HCEC 1CT (cell line): ENCODE measurements at places on chromosomes 5 and 9.

DNA sequence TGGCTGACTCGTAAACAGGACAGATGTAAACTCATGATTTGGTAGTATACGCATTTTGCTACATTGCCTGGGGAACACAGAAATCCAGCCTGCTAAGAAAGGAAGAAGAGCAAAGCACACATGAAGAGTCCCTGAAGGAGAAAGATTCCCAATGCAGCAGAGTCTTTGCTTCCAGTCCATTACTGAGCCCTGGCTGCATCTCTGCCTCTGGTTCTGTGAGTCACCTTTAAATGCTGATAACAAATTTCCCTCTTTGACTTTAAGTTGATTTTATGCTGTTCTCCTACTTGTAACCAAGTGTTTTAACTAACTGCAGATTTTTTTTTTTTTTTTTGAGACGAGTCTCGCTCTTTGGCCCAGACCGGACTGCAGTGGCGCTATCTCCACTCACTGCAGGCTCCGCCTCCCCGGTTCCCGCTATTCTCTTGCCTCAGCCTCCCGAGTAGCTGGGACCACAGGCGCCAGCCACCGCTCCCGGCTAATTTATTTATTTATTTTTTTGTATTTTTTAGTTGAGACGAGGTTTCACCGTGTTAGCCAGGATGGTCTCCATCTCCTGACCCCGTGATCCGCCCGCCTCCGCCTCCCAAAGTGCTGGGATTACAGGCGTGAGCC is 8.5 kb upstream of the PRXL2C start:
- no peak for DNase-seq

DNA sequence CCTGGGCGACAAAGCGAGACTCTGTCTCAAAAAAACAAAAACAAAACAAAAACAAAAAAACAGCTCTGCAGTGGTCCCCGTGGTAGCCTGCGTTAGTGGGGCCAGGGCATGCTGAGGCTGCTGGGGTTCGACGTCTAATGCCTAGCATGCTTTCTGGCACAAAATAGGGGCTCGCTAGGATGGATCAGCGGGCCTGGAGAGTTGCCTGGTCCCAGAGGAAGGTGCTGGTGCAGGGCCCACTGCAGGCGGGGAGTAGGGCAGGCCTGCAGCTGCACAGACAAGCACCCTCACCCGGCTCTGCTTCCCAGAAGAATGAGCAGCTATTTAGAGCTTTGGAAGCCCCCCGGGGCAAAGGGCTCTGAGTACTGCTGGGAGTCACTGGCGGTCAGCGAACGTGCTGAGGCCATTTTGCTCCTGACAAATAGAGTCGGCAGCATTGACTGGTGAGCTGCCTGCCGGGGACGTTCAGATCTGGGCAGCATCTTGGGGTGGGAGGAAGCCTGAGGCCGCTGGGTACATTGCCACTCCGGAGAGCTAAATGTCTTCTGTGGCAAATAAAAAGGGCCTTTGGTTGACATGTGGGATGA is 126.7 kb downstream of the OLFM1 start:
- DNase-seq, result no peak

- DNase-seq, result no peak
These were observed 30.3 kb downstream of the SARDH start for GRCh38 chr9:133707763-133708245.

- no peak for DNase-seq
These were observed 26.9 kb downstream of the GLT6D1 start for GRCh38 chr9:135612437-135612836.

GRCh38 chr5:21919414-21920022 is 933.6 kb downstream of the CDH12 start:
- peak; percentile 11 for DNase-seq
